ENCODE measurements at places on chromosomes 2 and 18. TPM values are rescaled to one million over a fixed set of nuclear protein-coding genes. Genes with fewer than 3 reads are reported as not detected.

Gene APLF
- 3.5 TPM for total RNA-seq

Gene LAMA1
- 0.49 TPM for total RNA-seq

Gene RAPGEF4
- total RNA-seq, result 6.4 TPM

Gene SPEG
- total RNA-seq, result 80.5 TPM

Gene TCF7L1
- 7.6 TPM for total RNA-seq

Gene AQP12B
- total RNA-seq, result not detected

Gene SNRNP200
- 113 TPM for total RNA-seq

Gene ALLC
- 0.81 TPM for total RNA-seq

Gene BOK
- total RNA-seq, result 76.8 TPM

Gene ZNF514
- 25.4 TPM for total RNA-seq

Gene SLC35F6
- 33.0 TPM for total RNA-seq

Gene CSRNP3
- total RNA-seq, result 7.1 TPM

Gene ALK
- total RNA-seq, result 0.20 TPM

Gene LIMS2
- total RNA-seq, result 104 TPM

Gene CREG2
- total RNA-seq, result 0.26 TPM

Gene DAW1
- total RNA-seq, result not detected

Gene TTC32
- total RNA-seq, result 6.8 TPM
